Activated CD4-positive, alpha-beta T cell treated with anti-CD3 and anti-CD28 coated beads, Interleukin-2, amount 50 U/mL, for 1 hour (primary cell): ENCODE measurements at places on chromosomes 16 and 17.

DNA sequence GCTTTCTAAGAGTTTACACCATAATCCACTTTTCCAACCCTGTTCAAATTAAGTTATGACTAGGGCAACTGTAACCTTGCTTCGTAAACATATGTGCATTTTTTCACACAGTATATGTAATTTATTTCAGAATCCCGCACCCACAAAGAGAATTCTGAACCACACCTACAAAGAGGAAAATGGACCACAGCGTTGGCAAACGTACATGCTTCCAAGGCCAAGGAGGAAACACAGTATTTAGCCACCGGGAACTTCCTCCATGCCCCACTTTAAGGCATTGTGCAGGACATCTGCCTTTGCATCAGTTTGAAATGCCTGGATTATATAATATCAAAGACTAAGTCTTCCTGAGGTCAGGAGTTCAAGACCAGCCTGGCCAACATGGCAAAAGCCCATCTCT is 2.1 kb downstream of the SPATA22 start:
- DNase-seq: no peak

GRCh38 chr17:55659661-55660060 is 63.0 kb downstream of the TMEM100 start:
- DNase-seq: no peak

- no peak for DNase-seq
These were observed 1.7 kb downstream of the SLC52A1 start for GRCh38 chr17:5033352-5034015.

- DNase-seq: no peak
These were observed 5.8 kb upstream of the HBZ start for GRCh38 chr16:146646-147045.

DNA sequence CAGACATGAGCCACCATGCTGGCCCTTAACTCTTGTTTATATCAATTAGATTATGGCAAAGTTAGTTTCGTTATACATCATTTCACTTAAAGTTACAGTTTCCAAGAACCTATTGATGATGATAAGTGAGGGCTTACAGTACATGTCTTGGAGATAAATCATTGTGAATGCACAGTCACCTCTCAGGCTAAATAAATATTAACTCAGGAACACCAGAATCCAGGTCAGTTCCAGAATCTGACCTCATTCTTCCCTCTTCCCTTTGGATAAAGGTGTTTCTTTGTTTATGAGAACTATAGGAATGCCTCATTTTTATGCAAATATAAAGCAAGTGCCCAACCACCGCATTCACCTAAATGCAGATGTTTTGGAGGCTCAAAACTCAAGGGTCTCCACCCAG is 48.4 kb upstream of the CRYM start:
- no peak for DNase-seq

DNA sequence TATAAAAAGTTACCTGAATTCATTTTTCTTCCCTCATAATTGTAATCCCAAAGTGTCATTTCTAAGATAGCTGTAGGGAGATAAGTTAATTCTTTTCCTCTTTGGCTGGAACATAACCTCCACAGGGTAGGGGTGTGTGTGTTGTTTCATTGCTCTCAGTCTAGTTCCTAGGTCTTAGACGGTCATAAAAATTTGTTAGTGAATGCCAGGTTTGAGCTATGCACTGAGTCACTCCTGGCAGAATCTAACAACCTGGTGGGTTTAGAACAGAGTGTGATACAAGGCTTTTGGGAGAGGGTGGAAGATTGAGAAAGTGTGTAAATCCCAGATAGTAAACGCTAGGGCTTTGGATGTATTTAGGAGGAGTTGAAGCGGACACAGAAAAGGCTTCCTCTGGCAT is 894 bp upstream of the PHKG2 start:
- DNase-seq: no peak

DNA sequence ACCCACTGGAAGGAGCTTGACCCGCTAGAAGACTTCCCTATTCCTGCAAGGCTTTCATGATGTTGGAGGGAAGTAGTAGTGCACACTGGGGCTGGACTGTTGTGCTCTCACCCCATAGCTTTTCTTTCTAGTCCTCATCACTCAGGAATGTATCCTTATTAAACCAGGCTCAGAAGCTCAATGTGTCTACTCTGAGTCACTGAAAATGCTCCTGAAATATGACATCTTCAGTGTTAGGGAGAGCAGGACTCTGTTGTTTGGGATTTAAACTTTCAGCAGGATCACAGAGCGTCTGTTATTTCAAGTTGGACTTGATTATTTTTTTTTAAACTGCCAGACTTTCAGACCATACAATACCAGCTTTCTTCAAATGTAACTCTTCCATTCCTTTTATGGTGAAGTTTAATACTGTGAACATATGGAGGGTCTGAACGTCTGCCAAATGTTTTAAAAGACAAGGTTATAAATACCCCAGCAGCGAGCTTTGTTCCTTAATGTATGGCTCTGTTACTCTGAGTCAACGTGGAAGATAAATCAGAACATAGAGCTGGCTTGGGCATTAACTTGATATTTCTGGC is 257.5 kb downstream of the CDH11 start:
- DNase-seq: no peak

DNA sequence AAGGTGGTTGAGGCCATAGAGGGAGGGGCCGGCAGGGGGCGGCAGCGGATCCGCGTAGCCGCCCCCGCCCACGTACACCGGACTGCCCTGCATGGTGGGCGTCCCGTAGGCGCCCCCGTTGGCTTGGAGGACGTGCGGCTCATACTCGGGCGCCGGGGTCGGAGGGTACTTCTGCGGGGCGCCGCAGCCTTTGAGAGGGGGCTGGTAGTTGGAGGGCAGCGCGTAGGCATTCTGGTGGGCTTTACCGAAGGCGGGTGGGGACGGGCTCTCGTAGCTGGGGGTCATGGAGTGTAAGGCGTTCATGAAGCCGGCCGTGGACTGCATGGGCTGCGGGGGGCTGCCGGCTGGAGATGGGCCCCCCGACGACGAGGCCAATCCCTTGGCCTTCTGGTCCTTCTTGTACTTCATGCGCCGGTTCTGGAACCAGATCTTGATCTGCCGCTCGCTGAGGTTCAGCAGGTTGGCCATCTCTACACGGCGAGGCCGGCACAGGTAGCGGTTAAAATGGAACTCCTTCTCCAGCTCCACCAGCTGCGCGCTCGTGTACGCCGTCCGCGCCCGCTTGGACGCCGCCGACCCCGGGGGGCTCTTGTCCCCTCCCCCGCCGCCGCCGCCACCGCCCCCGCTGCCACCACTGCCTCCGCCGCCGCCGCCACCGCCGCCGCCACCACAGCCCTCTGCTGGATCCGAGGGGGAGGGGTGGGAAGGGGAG is 5.7 kb upstream of the HOXB2 start:
- no peak for DNase-seq

DNA sequence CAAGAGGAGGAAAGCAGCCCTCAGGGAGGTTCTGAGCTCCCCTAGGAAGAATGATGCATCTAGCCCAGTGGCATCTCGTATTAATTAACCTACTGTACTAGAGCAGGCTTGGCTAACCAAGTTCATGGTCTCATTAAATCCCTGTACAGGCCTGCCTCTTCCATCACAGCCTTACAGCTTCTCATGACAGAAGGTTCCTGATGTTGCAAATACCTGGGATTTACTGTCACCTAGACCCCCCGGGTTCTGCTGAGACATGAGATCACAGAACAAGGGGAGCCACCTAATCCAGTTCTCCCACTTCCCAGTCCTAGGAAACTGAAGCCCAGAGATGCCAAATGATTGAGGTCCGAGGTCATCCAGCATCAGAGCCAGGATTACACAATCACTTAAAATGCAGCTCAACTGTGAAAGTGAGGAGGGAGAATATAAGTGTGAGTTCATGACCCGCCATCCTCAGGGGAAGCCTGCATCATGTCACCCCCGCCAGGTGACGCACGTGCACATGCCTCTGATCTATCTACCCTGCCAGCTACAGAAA is 23.9 kb downstream of the ACLY start:
- DNase-seq: no peak

DNA sequence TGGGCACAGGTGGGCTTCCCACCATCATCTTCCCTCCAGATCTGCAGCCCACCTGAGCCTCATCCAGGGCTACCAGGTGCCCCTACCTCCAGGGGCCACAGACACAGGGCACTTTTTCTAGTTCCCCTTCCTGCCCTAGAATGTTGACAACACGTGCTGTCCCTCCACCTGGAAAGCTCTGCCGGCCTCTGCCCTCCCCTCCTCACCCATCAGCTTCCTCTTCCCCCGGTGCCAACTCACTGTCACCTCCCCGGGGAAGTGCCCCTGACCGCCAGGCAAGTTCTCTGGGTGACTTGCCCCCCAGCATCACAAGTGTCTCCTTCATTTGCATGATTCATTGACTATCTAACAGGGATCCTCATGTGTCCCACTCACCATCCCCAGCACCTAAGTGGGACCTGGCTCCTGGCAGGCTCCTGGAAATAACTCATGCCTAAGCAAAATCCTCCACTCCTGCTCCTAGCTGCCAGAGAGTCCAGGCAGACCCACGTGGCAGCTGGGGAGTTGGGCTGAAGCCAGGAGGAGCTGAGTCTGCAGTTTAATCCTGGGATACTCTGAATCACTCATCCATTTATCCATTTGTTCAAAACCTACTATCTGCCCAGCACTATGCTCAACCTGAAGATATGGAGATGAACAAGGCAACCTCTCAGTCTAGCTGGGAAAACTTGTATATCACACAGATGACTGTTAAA is 304.4 kb downstream of the FOXL1 start:
- DNase-seq: no peak

- no peak for DNase-seq
These were observed 64.5 kb downstream of the HS3ST3A1 start for GRCh38 chr17:13537167-13537731.

- DNase-seq: no peak
These were observed 137.8 kb upstream of the CIBAR2 start for GRCh38 chr16:85250147-85250463.

DNA sequence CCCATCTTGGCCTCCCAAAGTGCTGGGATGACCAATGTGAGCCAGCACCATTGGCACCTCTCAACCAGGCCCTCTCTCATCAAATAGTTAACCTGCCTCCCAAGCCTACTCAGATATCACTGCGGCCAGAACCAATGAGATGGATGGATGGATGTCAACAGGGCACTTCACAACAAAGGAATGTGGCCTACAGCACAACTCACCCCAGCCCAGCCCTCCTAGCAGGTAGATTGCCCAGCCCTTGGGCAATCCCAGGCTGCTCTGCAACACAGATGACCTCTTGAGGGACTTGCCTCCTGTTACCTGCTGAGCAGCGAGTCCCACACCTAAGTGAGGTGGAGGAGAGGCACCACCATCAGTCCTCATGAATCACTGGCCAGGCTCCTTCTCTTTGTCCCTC is 22.6 kb upstream of the KIFC3 start:
- DNase-seq: no peak

GRCh38 chr17:68737761-68738443 is 136.7 kb upstream of the FAM20A start:
- no peak for DNase-seq

GRCh38 chr17:21077281-21077680 is 34.5 kb upstream of the USP22 start:
- no peak for DNase-seq

DNA sequence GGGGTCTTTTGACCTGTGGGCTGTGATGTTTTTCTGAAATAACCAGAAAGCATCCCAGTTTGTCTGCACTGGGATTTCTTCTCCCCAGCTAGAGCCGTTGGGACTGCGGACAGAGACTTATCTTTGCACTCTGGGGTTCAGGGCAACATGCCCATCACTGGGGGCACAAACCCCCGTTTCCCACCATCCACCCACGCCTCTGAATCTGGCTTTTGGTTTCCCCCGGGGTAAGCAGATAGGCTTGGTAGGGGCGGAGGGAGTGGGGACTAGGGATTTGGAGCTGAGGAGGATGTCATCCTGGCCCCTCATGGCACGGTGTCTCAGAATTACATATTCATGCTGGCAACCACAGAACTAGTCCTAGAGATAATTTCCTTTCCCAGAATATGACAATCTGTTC is 68.6 kb downstream of the CCDC182 start:
- DNase-seq: no peak

GRCh38 chr16:79071424-79071823 is 529.1 kb downstream of the MAF start:
- no peak for DNase-seq

DNA sequence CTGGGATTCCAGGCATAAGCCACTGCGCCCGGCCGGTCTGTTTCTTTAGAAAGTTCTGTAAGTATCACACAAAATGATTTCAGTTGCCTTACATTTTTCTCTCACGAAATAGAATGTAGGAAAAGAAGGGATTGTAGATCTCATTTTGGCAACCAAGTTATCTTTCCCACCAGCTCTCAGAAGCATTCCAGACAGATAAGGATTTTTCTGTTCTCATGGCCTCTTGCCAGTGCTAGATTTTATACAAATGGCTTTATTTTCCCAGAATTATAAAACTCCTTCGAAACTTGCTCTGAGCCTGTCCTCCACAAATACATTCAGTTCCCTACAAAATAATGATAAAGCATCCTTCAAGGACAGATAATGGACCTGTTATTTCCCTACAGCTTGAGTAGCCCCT is 46.9 kb downstream of the LCMT1 start:
- DNase-seq: no peak

DNA sequence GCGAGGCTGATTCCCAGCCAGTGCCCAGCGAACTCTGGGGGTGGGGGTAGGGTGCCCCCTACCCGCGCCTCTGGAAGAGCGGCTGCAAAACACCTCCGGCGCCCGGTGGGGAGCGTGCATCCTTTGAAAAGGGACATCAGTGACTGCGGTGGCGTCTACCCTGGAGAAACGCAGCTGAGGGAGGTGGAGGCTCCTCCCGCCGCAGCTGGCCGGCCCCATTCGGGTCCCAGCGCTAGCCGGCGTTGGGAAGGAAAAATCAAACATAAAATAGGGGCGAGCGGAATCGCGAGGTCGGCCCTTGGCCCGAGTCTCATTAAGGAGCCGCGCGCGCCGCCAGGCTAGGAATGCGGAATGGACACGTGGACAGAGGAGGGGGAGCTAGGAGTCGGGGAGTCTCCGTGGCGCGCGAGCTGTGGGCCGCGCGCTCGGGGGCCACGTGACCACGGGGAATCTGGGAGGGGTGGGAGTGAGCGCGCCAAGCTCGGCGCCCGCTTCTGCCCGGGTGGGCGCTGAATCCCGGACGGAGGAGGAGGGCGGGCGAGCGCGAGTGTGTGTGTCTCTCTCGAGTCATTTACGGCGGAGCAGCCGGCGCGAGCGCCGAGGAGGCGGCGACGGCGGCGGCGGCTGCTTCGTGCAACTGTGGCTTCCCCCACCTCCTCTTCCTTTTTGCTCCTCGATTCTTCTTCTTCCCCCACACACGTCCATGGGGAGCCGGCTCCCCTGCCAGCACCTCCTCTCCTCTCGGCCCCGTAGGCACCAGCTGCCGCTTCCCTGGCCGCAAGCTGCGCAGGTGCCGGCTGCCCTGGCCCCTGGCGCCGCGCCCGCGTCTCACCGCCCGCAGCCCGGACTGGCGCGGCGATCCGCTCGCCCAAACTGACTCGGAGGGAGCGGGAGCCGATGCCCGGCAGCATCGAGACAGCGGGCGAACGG is at the start of gene TMEM132E:
Gene TMEM132E (plus strand): TSS at position 566 of the 930 bp plus-strand sequence. CDS start 1,495 bp downstream, outside the sequence.
- no peak for DNase-seq

GRCh38 chr16:28217326-28217725 is 5.6 kb upstream of the XPO6 start:
- no peak for DNase-seq

DNA sequence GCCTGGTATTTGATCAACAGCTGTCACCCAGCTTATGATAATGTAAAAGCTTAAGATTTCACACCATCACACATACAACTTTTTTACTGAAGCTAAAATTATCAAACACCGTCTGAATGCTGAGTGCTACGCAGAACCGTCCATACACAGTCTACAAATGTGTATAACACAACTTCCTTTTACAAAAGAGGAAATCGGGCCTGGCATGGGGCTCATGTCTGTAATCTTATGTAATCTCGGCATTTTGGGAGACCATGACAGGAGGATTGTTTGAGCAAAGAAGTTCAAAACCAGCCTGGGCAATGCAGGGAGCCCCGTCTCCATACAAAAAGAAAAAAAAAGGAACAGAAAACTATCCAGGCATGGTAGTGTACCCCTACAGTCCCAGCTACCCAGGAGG is 19.6 kb upstream of the QRICH2 start:
- no peak for DNase-seq
